ENCODE measurements at places on chromosomes 2 and 18.

DNA sequence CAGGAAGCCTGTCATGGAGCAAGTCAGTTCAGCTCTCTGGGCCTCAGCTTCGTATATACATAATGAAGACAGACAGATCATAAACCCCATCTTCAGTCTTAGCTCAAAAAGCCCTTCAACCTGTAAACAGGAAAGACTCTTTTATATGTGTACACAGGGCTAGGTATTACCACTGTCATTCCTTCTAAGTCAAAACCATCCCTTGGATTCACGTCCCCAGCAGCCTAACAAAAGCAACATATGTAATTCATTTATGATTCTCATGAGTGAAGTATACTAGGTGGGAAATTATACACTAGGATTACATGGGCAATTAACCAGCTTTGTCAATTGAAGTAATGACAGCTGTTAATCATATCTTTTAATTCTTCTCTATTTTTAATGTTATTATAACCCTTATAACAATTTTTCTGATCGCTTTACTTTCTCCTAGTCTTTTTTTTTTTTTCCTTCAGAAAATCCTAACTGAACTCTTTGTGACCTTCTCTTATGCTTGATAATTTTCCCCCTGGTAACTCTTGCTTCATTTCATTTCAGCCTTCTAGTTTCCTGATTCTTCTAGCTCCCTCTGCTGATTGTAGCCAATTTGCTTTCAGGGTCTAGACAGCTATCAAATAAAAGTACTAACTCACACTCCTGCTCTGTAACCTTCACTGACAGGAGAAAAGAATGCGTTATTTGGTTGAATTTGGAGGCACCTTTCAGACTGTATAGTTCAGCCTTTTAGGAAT is 99.7 kb downstream of the RBM43 start:
- no peak for DNase-seq

DNA sequence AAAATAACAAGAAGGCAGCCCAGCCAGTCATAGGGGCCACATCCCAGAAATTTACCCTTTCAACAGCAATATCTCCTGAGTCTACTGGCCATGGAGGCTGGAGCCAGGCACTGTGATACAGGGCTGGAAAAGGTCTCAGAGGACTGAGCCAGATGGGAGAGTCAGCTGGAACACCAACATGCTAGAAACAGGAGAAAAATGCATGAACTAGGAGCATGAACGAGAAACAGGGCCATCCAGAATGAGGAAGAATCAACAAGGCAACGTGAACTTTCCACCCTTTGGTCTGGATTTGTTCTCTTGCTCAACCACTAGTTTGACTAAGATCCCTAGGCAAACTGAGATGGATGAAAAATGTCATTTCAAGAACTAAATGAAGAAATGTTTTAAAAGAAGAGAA is 13.1 kb downstream of the PID1 start:
- DNase-seq = no peak

- DNase-seq = no peak
Measured at GRCh38 chr18:48422947-48423378, 13.8 kb upstream of the ZBTB7C start.

- no peak for DNase-seq
Measured at GRCh38 chr18:31884020-31884419, 58.9 kb downstream of the TRAPPC8 start.

DNA sequence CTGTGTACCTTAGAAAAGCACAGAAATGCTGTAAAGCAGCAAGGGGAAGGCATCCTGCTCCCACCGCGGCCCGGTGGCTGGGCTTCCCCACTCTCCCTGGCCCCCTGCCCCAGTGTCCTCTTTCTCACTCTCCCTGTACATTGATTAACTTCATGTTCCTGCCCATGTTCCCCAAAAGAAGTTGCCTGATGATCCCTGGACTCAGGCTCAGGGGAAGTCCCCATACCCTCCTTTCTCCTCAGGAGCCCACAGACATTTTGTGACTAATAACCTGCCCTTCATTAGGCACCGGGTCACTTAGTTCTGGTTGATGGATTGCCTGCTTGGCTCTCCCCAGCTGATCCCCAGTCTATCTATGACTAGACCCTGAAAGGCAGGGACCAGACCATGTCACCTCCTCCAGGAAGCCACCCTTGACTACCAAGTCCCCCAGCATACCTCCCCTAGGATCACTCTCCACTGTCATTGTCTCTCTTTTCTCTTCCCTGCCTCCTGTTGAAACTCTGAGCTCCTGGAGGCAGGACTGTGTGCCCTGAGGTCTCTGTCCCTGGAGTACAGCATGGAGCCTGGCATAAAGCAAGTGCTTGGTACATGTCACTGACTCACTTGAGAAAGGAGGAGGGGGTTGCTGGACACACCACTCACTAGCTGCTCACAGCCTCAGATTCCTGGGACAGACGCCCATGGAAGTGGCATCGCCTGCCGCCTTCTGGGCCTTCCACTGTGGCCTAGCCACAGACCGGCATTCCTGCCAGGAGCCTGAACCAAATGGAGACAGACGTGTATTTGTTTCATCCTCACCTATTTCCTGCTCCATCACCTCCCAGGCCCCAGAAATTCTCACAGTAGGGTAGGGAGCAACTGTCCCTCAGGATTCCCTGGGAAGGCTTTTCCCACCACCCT is 13.5 kb downstream of the MALL start:
- no peak for DNase-seq

DNA sequence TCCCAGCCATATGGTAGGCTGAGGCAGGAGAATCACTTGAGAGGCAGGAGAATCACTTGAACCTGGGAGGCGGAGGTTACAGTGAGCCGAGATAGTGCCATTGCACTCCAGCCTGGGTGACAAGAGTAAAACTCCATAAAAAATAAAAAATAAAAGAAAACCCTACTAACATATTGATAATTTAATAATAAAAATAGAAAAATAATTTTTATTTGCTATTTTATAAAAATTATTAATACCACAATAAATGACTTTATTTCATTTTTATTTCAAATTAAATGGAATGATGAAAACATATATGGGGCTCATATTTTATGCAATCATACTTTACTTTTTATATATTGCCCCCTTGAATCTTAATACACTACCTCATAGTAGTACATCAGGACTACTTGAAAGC is 20.4 kb downstream of the TMEM182 start:
- DNase-seq = no peak

DNA sequence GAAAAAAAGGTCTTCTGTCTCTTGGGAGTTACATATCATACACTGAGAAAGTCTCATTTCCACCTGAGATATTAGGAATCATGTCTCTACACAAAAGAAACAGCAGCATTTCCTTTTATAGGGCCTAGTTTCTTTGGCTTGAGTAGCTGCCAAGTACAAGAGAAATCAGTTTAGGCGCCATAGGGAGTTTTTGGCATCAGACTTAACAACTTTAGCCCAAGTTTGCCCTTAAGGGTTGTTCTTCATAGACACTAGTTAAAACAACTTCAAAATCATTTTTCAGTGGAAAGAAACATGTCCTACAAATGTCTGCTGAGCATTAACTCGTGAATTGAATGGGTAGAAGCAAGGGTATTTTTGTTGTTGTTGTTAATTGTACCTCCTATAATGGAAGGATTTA is 587.0 kb upstream of the DSEL start:
- no peak for DNase-seq

DNA sequence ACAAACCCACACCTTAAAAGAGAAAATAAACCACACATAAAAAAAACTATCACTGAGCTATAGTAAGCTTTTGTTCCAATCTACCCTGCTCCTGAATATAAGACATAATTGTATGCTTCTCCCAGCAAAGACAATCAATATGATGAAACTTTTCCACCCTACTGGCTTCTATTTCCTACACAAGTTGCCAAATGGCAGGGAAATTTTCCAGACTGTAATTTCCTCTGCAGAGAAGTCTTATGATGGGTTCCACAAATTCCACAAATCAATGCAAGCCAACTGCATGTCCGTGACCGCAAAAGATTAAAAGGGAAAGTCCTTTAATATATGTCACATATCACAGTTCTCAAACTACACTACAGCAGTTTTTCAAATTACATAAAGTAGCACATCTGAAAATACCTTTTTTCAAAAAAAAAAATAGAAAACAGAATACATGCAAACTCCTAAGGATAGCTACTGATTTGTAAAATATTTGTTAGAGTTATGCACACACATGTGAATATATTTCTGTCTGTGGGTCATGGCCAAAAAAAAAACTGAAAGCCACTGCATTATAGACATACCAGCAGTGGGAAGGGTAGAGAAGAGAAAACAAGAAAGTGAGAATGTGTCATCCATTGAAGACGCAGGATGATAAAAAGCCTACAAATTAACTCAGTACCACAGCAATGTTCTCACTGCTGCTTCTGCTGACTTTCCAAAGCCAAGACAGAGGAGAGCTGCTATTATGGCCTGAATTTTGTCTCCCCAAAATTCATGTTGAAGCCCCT is 61.4 kb downstream of the RPL31 start:
- DNase-seq = no peak

DNA sequence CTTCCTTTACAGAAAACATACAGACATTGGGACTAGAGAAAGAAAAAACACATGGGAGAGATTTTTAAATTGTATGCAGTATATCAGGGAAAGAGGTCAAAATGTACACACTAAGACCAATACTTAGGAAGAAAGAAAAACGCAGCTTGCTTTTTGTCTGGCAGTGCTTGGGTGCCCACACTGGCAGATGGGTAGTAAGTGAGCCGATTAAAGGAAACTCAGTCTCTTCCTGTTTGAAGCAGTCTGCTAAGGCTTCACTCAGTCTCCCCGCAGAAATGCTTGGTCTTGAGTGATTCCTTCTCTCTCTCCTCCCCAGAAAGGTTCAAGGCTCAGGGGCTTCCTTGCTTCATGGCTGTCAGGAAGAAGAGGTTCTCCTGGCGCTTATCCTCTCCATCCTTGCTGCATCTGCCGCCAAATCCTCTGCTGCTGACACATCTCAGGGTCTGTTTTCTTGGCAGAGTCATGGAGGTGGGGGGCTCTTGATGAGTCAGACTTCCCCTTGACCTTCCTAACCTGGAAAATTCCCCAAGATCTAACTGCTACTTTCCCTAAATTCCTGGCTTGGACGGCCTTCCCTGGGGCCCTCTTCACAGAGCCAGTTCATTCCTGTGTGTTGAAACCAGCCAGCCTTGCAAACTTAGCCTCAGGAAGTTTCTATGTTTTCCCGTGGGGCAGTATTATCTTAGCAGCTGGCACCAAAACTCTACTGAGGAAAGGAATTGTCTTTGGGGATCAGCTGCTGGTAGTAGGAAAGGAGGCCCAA is 10.5 kb upstream of the TMSB10 start:
- no peak for DNase-seq

DNA sequence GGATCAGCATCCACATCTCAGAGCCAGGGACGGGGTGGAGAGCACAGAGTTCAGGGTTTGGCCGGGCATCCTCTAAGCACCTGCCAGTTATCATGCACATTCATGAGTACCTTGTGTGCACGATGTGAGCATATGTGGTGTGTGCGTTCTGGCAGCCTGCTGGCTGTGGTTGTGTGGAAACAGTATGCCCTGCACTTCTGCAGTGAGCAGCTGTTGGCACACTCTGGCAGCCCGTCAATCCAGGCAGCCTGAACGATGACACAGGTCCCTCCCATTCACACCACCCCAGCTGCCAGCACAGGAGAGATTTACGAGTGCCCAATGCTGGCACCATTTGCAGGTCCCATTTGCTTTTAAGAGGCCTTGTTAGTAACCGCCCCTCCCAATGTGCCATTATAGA is 74.2 kb downstream of the CD8B2 start:
- no peak for DNase-seq

DNA sequence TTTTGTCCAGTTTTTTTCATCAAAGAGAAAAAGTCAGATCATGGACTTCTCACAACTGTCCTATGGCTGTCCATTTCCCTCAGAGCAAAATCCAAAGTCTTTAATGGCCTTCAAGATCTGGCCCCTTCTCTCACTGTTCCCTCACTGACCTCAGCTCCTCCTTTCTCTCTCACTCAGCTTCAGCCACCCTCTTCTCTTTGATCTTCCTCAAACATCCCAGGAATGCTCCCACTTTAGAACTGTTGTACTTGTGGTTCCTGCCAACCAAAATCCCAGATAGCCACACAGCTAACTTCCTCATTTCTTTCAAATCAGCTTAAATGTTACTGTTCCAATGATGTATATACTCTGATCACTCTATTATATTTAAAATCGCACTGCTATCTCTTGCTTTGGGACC is 82.9 kb downstream of the NUP35 start:
- no peak for DNase-seq
